ENCODE measurements at places on chromosomes 5 and 9.

DNA sequence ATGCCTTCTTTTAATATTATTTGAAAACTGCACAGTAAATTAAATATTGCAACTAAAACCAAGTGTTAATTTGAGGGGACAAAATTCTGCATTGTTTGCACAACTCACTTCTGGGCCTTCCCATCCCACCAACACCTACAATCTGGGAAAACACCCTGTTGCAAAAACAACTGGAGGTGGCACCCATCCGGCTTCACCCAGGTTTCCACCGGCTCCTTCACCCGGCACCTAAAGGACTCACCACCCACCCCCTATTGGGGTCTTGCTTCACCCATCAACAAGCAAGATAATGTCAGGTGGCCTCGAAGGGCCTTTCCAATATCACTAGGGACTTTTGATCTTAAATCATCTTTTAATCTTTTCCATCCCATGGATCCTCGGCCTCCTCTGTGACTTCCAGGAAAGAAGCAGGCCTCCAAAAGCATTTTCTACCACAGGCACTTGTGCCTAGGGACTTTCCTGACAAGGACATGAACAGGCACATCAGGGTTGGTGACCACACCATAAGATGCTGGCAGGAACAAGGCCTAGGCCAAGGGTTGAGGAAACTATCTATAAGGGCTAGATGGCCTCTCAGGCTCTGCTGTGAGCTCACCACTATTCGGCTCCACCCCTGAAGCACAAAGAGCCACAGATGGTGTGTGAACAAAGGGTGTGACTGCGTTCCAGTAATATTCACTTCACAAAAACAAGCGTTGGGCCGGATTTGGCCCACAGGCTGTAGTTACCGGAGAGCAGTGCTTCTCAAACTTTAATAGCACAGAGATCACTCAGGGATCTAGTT is 205.1 kb downstream of the AUH start:
- DNase-seq: no peak

GRCh38 chr9:15191378-15191777 is 115.6 kb downstream of the TTC39B start:
- DNase-seq: no peak

- peak; percentile 70 for DNase-seq
Observed at GRCh38 chr5:160467555-160468362, 46.1 kb downstream of the PTTG1 start.

DNA sequence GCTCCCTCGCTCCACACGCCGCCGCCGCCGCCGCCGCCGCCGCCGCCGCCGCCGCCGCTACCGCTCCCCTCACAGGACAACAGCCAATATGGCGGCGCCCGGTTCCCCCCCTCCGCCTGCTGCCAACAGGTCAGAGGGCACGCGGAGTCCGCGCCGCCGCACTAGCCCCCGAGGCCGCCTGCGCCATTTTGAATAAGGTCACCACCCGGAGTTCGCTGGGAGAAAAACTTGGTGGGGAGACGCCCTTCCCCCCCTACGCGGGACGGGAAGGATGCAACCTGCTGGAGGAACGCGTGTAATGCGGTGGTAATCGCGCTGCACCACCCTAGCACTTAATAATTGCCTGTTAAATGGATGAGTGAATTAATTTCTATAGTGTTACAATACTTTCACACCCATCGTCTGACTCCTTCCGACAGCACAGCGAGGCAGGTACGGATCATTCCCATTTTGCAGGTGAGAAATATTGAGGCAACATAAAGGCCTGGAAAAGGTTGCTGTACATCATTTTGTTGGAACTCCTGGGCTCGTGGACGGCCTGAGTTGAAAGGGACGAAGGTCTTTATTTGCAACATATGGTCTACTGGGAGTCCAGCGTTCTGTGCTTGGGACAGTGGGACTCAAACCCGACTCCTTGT is at the start of gene FAM193B:
Gene FAM193B, minus strand, starts transcription at position 90 of the 638 bp plus-strand sequence. CDS start 105 bp downstream, outside the sequence.
- peak; percentile 99 for DNase-seq

GRCh38 chr5:177603631-177604030 is 3.7 kb downstream of the B4GALT7 start:
- DNase-seq: no peak

- DNase-seq: no peak
Observed at GRCh38 chr5:149724130-149724840, 5.8 kb upstream of the PPARGC1B start.

- DNase-seq: no peak
Observed at GRCh38 chr5:109467058-109467457, 57.3 kb upstream of the PJA2 start.

DNA sequence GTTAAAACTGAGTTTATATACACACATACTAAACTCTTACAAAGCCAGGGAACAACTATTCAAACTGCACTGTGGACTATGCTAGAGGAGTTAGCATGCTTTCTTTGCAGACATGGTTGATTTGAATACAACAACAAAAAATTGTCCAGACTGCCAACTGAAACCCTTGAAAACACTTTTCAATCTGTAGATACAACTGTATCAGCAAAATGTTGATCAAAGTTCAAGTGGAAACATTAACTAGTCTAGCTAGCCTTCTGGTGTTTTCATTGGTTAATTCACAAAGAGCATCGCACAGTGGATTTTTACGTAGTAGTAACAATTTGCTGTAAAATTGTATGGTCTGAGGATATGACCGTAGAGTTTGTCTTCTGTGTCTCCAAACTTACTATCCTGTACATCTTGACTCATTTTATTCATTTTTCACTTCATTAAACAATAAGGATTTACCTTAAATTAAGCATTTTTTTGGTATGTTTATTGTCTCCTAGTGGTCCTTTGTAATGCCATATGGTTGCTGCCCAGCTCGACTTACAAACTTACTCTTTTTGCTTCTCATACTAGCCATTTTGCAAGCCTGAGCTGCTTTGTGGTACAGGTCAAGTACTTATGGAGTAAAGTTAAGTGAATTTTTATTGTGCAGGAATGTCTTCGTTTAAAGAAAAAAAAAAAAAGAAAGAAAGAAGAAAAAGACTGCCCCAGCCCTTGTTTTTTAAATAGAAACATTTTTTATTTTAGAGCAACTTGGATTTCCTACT is 123.4 kb downstream of the ZCCHC7 start:
- DNase-seq: no peak

GRCh38 chr9:72827950-72828731 is 124.7 kb downstream of the ALDH1A1 start:
- no peak for DNase-seq

GRCh38 chr9:22157828-22158227 is 148.7 kb upstream of the CDKN2B start:
- DNase-seq: no peak

DNA sequence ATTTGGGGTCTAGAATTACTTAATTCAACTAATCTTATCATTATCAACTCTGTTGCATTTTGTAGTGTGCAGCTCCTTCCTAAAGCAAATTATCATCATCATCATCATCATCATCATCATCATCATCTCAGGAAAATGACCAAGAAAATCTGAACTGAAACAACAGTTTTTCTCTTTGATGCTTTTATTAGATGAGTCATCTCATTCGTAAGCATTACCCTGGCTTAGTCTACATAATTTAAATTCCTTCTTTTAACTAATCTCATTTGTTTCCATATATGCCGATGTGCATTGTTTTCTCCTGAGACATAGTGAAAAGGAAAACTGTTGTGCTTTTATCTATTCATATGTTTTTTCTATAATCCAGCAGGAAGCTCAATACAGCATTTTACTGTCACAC is 173.0 kb upstream of the PDE4D start:
- no peak for DNase-seq

GRCh38 chr9:682633-683508 is 158.6 kb upstream of the DMRT1 start:
- DNase-seq: no peak
